Smooth muscle cell of the brain vasculature (primary cell): ENCODE measurements at places on chromosomes 7 and 10.

DNA sequence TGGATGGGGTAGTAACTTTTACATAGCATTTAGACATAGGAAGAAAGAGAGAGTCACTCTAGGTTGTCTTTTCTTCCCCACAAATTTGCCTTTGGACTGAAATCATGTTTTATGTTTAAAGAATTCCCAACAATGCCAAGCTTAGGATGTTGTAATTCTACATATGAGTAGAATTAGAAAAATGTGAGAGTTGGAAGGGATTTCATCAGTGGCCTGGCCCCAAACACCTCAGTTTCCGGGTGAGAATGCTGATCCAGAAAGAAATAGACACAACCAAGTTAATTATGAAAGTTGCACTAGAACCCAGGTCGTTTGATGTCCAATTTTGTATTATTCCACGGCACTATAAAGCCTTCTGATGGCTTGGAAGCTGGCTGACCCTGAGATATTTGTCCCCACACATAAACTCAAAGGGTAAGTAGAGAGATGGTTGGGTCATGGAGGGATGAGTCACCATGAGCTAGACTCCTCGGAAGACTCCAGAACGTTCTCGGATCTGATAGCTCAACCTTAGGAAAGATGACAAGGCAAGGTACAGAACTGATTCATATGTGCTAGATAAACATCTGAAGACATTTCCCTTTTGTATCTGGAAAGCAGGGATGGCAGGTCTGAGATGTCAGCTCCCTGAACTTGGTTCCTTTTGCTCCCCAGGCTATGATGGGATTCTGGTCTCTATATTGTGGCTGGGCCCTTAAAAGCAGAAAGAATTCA is 48.8 kb upstream of the SLC35B4 start:
- no peak for DNase-seq

DNA sequence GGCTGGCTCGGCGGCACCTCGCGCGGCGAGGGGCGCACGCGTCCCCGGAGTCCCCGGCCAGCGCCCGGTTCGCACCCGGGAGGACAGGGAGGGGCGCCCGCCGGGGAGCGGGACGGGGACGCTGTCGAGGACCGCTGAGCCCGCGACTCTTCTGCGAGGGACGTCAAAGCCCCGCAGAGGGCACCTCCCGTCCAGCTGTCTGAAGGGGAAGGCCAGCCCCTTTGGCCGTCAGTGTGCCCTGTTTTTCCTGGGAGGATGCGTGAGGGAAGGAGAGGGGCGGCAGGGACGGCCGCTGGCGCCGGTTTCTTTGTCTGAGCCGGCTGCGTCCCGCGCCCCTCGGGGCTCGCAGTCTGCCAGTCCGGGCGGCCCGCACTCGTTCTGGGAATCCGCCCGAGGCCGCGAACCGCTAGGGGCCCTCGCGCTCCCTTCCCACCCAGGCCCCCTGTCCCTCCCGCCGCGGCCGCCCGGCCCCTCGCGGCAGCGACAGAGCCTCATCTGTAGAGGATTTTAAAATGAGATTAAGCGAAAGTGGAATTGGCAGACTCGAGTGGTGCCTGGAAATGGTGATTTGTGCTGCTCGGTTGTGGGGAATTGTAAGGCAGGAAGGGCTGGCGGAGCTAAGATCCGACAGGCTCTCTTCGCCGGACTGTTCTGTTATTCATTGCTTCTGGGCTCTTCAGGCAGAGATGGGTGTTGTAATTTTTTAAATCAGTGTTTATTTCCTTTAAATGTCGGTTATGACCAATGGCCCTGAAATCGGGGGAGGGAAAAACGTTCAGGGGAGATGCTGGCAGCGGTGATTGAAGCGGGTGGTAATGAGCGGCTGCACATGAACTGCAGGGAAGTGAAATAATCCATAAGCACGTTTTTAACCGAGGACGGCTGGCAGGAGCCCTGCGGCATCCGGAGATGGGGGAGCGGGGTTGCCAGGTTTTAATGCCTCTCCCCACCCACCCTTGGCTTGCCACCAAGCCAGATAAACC is 618 bp upstream of the RELN start:
- DNase-seq: peak; percentile 0

- peak; percentile 46 for DNase-seq
Measured at GRCh38 chr10:132319853-132320653, 11.9 kb upstream of the LRRC27 start.

GRCh38 chr10:77377034-77377433 is 260.6 kb downstream of the KCNMA1 start:
- no peak for DNase-seq

DNA sequence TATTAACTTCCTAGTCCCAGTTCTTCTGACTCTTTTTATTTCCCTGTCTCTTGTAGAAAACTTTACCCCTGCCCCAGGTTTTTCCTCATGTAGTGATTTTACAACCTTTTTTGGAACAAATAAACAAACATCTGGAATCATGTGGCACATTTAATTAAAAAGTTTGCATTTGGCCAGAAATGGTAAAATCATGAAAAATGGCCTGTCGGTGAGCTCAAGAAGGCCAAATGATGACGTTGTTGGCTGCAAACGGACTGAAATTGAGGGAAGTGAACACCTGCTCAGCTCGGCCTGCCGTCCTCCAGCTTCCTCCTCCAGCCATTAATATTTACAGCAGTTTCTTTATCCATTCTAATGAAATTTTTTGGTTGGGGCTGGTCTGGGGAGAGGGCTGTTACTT is 902.8 kb downstream of the LRMDA start:
- no peak for DNase-seq

- DNase-seq: no peak
Measured at GRCh38 chr10:47347303-47347675, 874 bp upstream of the RBP3 start.

DNA sequence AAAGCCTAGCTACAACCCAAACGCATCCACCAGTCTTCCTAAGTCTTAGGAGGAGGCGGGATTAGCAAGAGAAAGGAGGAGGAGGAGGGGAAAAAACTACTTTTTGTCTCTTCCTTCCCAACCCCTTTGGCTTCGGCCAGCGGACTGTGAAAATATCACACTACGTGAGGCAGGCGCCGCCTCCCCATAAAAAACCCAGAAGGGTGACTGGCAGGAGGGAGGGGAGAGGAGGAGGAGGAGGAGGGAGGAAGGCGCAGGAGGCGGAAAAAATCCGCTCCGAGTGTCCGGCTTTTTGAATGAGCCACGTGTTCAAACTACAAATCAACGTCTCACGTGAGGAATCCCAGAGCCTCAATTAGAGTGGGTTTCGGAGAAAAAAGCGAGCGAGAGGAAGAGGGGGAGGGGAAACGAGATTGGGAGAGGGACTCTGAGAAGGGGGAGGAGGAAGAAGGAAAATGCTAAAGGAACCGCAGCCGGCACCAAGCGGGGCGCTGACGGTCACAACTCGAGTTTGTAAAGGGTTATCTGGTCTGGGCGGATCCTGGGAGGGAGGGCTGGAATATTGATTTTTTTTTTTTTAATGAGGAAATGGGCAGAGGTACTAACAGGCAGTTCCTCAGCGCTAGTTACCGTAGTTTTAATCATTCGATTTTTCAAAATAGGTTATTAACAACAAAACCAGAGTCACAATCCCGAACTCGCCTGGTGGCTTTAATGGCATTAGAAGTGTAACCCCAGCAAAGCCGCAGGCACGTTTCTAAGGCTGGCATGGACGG is at the start of gene IGF2BP3:
TSS of gene IGF2BP3 (minus strand) at position 162 of the 776 bp plus-strand sequence. CDS start 381 bp downstream, outside the sequence.
- DNase-seq: peak; percentile 91

- no peak for DNase-seq
Measured at GRCh38 chr7:120588416-120588815, 269.5 kb downstream of the TSPAN12 start.

- DNase-seq: no peak
Measured at GRCh38 chr10:70538731-70539338, 60.3 kb downstream of the PALD1 start.

GRCh38 chr7:84953234-84953633 is 233.6 kb downstream of the SEMA3D start:
- DNase-seq: no peak

GRCh38 chr7:35375516-35375915 is 121.6 kb upstream of the TBX20 start:
- no peak for DNase-seq
